Gastrocnemius medialis (tissue), 4 donors: ENCODE measurements at places on chromosomes 3 and 15. TPM values are rescaled to one million over a fixed set of nuclear protein-coding genes. Genes with fewer than 3 reads are reported as not detected.
A peak's percentile ranks its signal among the peaks of the same experiment; 100 is the strongest.

Gene HES1
- total RNA-seq: 9.7 TPM

Gene PP2D1
- not detected for total RNA-seq

Gene LRTM1
- not detected for total RNA-seq

Gene C3orf33
- total RNA-seq: 6.1 TPM

Gene STRC
- not detected for total RNA-seq

DNA sequence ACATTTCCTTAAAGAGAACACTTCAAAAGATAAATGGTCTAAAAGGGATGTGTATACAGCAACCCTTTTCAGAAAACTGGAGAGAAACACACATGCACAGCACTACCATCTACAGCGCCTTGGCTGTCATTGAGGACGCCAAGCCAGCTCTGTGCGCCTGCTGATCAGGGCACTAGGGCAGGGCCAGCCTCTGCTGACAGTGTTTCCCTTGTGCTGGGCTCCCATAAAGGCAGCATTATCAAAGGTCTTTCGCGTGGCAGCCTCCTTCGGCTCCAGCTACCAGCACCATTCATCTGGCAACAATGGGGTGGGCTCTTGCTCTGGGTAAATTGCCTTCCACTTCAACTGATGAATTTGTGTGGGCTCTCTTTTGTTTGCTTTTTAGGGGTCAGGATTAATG, 53.4 kb downstream of the LDHAL6B start:
- no peaks in the 10 kb centered on the region for H3K4me1 ChIP-seq
- no peak overlapping the region for H3K4me3 ChIP-seq
- DNase-seq: no peak
- H3K36me3 ChIP-seq: peaks cover 12% of the 10 kb centered on the region
- H3K27me3 ChIP-seq: no peaks in the 10 kb centered on the region
- no peak overlapping the region for H3K27ac ChIP-seq

DNA sequence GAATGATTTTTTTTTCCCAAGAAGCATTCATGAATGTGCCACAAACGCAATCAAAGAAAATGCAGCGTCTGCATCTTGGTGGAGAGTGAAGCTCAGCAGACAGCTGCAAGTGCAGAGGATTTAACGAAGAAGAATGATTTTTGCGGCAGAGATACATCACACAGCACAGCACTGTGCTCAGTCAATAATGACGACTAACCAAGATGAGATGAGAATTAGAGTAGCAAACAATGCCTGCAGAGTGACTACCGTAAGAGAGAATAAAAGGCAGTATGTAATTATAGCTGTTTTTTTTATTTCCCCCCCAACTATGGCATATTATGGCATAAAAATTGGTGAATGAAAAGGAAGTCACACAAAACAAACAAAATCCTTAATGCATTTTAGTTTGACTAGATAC, 218.0 kb upstream of the ROBO1 start:
- no peak overlapping the region for H3K27ac ChIP-seq
- no peaks in the 10 kb centered on the region for H3K27me3 ChIP-seq
- H3K4me3 ChIP-seq: no peak overlapping the region
- H3K36me3 ChIP-seq: no peaks in the 10 kb centered on the region
- no peak for DNase-seq
- H3K4me1 ChIP-seq: no peaks in the 10 kb centered on the region

- DNase-seq: no peak
- H3K4me1 ChIP-seq: no peaks in the 10 kb centered on the region
- H3K27me3 ChIP-seq: no peaks in the 10 kb centered on the region
- H3K27ac ChIP-seq: no peak overlapping the region
- H3K4me3 ChIP-seq: no peak overlapping the region
Measured at GRCh38 chr3:48765376-48765775, 48.4 kb upstream of the IP6K2 start.

DNA sequence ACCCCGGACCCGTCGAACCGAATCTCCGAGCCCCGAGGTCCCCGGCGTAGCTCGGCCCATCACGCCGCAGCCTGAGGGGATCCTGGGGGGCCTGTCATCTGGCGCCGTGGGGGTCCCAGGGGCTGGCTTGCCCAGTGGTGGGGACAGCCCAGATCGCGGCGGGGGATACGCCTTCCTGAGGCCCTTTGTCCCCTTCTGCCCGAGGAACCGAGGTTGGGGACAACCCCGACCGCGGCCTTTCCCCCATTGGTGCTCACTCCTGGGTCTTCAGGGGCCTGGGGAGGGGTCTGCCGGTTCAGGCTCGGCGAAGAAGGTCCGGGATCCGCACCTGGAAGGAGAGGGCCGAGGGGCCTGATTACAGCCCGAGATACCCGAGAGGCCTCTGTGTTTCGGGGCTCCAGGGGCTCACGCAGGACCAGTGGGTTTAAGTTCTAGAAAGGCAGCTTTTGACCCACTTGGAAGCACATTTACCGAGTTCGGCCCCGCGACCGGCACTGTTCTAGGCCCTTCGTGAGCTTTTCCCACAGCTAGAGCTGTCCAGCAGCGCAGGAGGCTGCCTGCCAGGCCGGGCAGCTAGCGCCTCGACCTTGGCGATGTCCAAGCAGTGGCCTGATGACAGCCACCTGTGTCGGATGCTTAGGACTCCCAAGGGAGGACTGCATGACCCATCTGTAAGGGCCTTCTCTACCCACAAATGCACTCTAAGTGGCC, 504 bp downstream of the ABHD2 start:
- no peaks in the 10 kb centered on the region for H3K27me3 ChIP-seq
- peak overlapping the region; percentile 94 for H3K4me3 ChIP-seq
- peaks cover 41% of the 10 kb centered on the region for H3K4me1 ChIP-seq
- no peaks in the 10 kb centered on the region for H3K36me3 ChIP-seq
- DNase-seq: peak; percentile 87

- H3K27me3 ChIP-seq: no peaks in the 10 kb centered on the region
- H3K27ac ChIP-seq: no peak overlapping the region
- no peak for DNase-seq
Measured at GRCh38 chr3:177673112-177673914, 476.0 kb upstream of the TBL1XR1 start.

GRCh38 chr3:190883141-190883540, 20.6 kb upstream of the GMNC start:
- H3K27ac ChIP-seq: no peak overlapping the region
- H3K4me3 ChIP-seq: no peak overlapping the region
- no peak for DNase-seq
- H3K36me3 ChIP-seq: no peaks in the 10 kb centered on the region
- no peaks in the 10 kb centered on the region for H3K27me3 ChIP-seq

DNA sequence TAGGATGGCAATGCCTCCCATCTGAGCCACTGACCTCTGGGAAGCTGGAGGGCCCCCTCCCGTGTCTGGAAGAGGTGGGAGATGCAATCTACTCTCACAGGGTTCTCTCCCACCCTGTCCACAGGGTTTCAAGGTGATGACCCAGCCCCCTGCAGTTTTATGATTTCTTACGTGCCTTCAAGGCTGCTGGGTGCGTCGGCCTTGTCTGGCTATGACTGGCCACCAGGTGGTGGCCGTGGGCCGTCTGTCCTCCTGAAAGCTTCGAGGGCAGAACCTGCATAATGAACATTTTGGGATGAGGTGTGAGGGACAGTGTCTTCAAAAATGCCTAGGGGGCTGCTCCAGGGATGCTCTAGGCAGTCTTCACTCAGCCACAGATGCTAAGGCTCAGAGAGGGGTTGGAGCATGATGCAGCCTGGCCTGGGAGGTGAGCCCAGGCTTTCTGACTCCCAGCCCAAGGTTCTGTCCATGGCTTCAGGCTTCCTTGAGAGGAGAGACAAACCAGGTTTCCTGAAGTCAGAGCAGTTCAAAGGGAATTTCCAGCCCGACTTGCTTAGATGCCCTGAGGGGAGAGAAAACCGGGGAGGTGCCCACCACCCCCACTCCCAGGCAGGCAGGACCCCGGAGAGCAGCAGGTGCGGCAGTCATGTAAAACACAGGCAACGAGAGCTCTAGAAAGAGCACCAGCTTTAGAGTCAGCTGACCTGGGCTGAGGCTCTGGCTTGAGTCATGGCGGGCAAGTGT, 18.7 kb downstream of the ISG20 start:
- DNase-seq: no peak
- H3K27me3 ChIP-seq: no peaks in the 10 kb centered on the region
- H3K36me3 ChIP-seq: no peaks in the 10 kb centered on the region

DNA sequence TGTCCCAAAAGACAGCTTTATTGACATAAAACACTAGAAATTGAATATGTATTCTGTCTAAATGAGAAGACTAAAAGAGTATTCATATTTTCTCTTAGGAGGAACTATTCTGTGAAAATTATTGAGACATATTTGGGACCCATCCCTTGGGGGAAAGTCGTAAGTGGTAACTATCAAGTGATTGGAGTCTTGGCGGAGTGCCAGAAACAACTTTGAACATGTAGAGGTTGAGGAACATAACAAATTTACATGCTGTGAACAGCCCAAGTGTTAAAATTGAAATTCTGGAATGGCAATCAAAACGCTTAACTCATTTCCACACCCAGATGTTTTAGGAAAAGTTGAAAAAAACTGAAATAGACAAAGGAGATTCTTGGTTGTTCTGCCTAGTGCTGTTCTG, 1034.6 kb downstream of the NSUN3 start:
- H3K36me3 ChIP-seq: no peaks in the 10 kb centered on the region
- H3K27me3 ChIP-seq: no peaks in the 10 kb centered on the region
- no peak overlapping the region for H3K4me3 ChIP-seq
- no peak for DNase-seq

GRCh38 chr3:146861262-146861661, 256.1 kb upstream of the PLSCR5 start:
- no peak for DNase-seq
- H3K4me3 ChIP-seq: no peak overlapping the region
- H3K27ac ChIP-seq: no peak overlapping the region
- no peaks in the 10 kb centered on the region for H3K36me3 ChIP-seq

DNA sequence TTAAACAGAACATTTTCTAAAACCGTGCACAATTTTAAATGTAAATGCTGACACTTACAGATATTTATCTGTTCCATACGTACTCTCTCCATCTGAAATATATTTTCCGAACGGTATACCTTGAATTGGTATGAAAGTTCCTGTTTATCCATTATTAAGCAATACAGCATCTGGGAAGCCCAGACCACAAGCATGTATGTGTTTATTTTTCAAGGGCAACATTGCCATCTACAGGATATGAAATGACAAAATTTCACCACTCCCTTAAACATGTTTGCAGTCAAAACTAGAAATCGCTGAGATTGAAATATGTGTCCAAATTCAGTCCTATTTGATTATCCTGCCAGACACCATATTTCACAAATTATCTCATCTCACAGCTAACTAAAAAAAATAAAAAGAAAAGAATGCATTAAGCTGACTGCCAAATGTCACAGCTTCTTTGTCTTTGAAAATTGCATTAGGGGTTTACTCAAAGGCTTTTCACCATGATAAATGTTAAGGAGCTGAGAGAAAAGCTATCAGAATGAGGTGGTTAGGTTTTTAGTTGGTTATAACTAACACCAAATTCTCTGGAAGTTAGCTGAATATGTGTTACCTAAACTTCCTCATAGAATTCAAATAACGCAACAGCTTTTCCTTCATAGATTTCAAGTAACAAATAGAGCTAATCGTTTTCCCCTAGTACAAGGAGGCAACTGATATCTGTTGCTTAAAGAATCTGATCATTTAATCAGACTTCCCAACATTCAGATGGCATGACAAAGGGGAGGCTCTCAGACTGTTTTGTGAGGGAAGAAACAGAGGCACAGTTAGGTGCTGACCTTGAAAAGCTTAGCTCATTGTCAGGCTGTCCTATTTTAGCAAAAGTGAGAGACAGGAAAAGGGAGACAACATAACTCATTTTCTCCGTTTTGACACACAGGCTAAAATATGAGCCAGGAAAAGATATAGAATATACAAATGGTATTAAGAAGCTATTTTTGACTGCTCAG, 533.1 kb downstream of the TBL1XR1 start:
- no peak for DNase-seq
- H3K4me1 ChIP-seq: no peaks in the 10 kb centered on the region
- no peak overlapping the region for H3K27ac ChIP-seq
- H3K4me3 ChIP-seq: no peak overlapping the region

DNA sequence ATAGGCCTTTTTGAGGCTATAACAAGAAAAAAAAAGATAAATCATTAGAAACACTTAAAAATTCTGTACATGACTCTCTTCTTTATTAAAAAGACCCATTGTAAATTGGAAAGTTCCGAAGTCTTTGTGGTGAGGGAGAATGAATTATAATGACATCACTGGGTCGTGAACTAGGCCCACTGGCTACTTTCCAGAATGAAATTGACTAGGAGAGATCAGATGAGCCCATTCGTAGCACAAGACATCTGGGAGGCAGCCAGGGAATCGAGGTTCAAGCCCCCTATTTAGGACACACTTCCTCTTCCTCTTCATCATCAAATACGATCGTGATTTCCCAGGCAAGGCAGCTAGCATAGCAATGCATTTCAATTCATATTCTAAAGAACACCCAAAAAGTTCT, 889.8 kb upstream of the NR2F2 start:
- H3K27ac ChIP-seq: peak overlapping the region; percentile 39
- H3K4me3 ChIP-seq: no peak overlapping the region
- H3K36me3 ChIP-seq: no peaks in the 10 kb centered on the region
- peaks cover 4% of the 10 kb centered on the region for H3K4me1 ChIP-seq
- no peak for DNase-seq

DNA sequence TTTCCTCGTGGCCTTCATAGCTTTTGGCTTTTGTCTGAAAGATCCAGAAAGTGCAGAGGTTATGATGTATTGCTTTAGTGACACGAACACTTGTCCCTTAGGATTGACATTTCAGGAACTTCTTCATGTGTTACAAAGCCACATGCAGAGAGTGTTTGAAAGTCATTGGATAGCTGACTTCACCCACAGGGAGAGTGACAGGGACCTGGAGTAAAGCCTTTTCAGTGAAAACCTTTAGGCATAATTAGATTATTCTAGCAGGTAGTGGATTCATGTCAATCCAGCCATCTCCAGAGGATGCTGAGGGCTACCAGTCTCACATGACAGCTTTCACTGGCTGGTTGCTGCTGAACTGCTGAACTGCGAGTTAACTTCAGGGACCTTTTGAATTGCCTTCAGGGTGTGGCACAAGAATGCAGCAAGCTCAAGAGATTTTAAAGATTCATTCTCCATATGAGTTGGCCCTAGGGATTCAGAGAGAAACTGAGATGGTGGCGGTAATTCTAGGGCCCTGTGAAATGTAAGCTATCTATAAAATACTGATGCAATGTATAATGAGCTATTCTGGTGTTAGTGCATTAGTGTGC, 267.0 kb upstream of the GOLIM4 start:
- H3K4me1 ChIP-seq: no peaks in the 10 kb centered on the region
- H3K27ac ChIP-seq: no peak overlapping the region
- no peaks in the 10 kb centered on the region for H3K27me3 ChIP-seq
- H3K4me3 ChIP-seq: no peak overlapping the region
- no peak for DNase-seq
- no peaks in the 10 kb centered on the region for H3K36me3 ChIP-seq
